ENCODE measurements at places on chromosomes 13 and 19.

DNA sequence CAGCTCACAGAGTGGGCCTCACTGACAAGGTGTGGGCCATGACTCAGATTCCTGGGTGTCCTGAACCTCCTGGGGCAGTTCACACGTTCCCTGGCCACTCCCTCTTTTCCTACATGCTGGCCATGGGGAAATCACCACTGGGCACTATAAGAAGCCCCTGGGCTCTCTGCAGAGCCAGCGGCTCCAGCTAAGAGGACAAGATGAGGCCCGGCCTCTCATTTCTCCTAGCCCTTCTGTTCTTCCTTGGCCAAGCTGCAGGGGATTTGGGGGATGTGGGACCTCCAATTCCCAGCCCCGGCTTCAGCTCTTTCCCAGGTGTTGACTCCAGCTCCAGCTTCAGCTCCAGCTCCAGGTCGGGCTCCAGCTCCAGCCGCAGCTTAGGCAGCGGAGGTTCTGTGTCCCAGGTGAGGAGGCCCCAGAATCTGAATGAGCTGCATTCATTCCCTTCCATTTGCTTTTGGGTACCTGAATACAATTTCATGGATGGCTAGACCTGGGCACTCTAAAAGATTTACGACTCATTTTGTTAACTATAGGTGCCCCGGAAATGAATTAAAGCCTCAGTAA is at the start of gene OLFM4:
Gene OLFM4 (plus strand): TSS at position 177 of the 567 bp plus-strand sequence. CDS start 24 bp downstream, at position 201.
- no peak for DNase-seq

GRCh38 chr13:43529796-43530195 is 257.0 kb downstream of the ENOX1 start:
- no peak for DNase-seq

DNA sequence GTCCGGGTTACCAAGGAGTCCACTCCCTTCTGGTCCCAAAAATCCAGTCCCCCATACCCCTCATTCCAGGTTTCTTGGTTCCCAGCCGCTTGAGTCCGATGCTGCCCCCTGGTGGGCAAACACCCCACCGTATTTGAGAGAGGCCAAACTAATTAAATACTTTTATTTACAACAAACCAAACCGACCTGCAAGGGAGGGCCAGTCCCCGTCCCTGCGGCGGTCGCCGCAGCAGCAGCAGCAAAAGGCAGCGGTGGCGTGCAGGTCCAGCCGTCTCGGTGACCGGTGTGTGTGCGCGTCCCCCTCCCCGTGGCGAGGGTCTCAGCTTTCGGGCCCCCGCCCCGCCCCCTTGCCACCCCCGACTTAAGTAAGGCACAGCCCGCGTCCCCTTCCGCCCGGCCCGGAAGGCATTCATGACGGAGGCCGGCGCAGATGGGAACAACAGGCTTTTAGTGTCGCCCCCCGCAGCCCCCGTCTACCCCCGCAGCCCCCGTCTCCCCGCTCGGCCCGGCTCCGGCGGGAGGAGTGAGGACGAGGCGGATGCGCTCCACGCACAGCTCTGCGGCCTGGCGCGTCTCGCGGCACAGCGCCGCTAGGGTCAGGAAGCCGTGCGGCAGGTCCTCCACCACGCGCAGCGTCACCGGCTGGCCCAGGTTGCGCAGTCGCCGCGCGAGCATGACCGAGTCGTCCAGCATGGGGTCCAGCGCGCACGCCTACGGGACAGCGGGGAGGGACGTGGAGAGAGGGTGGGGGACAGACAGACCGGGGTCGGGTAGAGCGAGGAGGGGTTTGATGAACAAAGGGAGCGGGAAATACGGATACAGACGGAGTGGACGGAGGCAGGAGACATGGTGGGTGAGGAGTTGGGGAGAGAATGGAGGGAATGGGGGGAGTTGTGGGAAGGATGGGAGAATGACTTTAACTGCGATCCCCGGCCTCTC is 11.5 kb upstream of the CNFN start:
- peak; percentile 35 for DNase-seq

DNA sequence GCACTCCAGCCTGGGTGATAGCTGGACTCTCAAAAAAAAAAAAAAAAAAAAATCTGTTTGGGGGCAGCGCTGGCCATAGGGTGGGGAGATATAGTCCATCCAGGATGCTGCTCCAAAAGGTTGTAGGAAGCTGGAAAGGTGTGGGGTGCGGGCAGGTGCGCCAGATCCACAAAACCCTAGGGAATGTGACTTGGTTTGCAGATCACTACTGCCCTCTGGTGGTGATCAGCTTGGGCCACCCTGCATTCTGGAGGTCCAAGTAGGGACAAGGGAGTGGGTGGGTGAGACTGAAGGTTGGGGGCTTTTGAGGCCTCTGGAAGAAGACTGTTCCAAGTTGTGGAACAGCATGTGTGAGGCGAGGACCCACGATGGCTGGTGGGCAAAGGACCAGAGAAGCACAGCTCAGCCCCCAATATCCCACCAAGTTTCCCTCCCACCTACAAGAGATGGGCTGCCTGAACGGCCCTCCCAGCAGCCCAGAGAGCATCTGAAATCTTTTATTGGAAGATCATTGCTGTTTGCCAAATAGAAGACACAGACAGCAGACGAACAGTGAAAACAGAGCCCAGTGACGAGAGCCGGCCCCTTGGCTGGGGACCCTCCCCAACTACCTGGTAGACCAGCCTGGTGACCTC is 10.4 kb upstream of the TYK2 start:
- DNase-seq = no peak

DNA sequence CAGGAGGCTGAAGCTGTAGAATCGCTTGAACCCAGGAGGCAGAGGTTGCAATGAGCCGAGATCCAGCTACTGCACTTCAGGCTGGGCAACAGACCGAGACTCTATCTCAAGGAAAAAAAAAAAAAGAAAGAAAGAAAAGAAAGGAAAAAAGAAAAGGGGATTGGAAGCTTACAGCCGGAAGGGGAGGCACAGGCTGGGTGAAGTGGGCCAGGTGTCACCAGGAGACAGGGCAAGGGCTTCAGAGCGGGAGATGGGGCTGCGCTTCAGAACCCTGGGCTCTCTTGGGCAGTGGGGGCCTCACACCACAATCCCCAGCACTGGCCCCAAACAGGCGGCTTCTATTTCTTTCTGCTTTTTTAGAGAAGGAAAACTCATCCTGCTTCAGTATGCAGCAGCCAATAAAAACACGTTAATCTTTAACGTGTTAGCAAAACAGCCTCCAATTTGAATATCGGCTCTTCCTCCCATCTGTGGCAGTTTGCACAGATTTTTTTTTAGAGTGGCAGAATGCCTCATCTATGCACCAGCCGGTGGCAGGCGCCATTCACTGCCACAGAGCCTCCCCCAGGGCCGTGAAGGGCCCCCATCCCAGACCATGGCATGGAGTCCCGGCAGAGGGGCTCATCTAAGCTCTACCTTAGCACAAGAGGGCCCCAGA is 46.6 kb upstream of the C19orf12 start:
- no peak for DNase-seq

Data from skeletal muscle cell (primary cell).